ENCODE measurements at places on chromosomes 7 and 10. TPM values are rescaled to one million over a fixed set of nuclear protein-coding genes. Genes with fewer than 3 reads are reported as not detected.

- no peak for DNase-seq
Observed at GRCh38 chr10:34231441-34232180, 583.5 kb downstream of the PARD3 start.

GRCh38 chr10:120368338-120368737 is 88.7 kb upstream of the PLPP4 start:
- no peak for DNase-seq

GRCh38 chr10:130065251-130065650 is 45.4 kb downstream of the C10orf143 start:
- DNase-seq, result no peak

DNA sequence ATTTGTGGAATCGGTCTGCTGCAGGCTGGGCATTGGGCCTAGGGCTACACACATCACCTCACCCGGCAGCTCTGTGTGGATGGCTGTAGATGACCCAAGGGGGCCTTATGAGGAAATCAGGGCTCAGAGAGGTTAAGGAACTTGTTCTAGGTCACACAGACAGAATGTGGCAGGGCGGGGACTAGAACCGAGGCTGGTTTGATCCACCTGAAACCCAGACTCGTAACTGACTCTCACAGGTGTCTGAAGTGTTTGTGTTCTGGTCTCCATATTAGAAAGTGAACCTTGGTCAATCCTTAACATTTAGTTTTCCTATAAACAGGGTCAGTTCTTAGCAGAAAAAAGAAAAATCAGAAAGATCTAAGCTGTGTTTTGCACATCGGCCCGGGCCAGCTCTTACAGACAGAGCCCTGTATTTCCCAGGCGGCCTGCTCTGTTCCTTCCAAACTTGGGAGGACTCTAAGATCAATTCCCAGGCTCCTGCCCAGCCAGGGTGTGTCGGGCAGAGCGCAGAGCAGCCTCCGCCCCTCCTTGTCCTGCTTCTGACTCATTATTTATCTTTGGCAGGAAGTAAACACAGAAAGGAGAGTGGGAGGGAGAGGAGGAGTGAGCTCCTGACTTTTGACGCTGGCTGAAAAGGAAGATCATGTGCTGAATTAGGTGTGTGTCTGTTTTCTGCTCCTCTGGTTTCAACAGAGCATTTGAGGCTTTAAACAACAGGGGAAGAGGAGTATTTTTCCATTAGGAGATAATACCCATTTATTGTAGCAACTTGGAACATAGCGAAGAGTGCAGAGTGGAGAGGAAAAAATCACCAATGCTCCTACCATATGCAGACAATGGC is 74.1 kb downstream of the TACC2 start:
- peak; percentile 89 for DNase-seq

BMPR1A gene
- 44.4 TPM for total RNA-seq
